ENCODE measurements at places on chromosomes 13 and 19.

- no peak for DNase-seq
Observed at GRCh38 chr19:53285087-53285486, 17.6 kb upstream of the VN1R4 start.

DNA sequence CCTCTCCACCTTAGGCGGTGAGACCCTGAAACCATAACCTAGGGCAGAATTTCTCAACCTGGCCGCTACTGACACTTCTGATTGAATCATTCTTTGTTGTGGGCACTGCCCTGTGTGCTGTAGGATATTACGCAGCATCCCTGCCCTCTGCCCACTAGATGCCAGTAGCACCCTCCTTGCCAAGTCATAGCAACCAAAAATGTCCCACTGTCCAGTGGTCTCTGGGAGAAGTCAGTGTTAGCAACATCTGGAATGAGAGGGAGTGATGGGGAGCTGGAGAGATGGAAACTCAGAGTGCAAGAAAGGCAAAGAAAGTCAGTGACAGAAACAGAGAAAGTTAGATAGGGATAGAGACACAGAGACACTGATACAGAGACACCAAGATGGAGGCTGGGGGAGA, 13.6 kb downstream of the KLK4 start:
- DNase-seq = no peak

- DNase-seq = no peak
Observed at GRCh38 chr13:59643906-59644626, 519.7 kb downstream of the DIAPH3 start.

DNA sequence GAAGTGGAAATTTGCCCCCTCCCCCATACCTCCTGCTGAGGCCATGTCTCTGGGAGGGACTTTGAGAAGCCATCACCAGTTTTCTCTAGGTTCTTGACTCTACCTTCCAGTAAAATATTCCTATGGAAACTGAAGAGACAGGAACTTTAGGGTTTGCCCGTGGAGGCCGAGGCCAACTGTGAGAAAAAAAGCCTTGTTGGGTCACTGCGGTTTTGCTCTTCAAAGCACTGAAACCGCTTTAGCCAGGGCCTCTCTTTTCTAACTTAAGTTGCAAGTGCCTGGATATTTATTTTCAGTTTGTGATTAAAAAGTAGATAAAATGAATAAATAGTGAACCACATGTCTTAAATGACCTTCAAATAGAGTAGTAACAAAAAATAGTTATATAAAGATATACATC, 159.7 kb upstream of the TSC22D1 start:
- DNase-seq = no peak

GRCh38 chr13:90565985-90566713, 781.3 kb upstream of the MIR17HG start:
- no peak for DNase-seq
